Islet precursor cell (in vitro differentiated cells): ENCODE measurements at places on chromosomes 2 and 18.

GRCh38 chr2:195848119-195848899, 191.3 kb downstream of the SLC39A10 start:
- no peak for DNase-seq

GRCh38 chr2:1854729-1855547, 110.6 kb upstream of the PXDN start:
- DNase-seq: peak; percentile 86

- DNase-seq: peak; percentile 48
Observed at GRCh38 chr2:120225549-120226065, 2.4 kb upstream of the TMEM185B start.

GRCh38 chr2:237912271-237913192, 53.1 kb downstream of the RAMP1 start:
- peak; percentile 42 for DNase-seq

- DNase-seq: no peak
Observed at GRCh38 chr2:85250045-85250444, 77.7 kb downstream of the TGOLN2 start.

GRCh38 chr2:137228566-137228965, 463.2 kb downstream of the THSD7B start:
- no peak for DNase-seq

- peak; percentile 71 for DNase-seq
Observed at GRCh38 chr2:114661971-114662939, 219.8 kb downstream of the DPP10 start.

DNA sequence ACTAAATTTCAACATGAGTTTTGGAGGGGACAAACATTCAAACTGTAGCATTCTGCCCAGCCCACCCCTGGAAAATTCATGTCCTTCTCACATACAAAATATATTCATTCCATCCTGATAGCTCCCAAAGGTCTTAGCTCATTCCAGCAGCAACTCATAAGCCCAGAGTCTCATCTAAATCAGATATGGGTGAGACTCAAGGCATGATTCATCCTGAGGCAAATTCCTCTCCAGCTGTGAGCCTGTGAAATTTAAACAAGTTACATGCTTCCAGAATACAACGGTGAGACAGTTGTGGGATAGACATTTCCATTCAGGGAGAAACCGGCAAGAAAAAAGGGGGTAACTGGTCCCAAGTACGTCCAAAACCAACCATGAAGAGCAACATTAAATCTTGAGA, 43.5 kb upstream of the FAHD2A start:
- DNase-seq: peak; percentile 22

DNA sequence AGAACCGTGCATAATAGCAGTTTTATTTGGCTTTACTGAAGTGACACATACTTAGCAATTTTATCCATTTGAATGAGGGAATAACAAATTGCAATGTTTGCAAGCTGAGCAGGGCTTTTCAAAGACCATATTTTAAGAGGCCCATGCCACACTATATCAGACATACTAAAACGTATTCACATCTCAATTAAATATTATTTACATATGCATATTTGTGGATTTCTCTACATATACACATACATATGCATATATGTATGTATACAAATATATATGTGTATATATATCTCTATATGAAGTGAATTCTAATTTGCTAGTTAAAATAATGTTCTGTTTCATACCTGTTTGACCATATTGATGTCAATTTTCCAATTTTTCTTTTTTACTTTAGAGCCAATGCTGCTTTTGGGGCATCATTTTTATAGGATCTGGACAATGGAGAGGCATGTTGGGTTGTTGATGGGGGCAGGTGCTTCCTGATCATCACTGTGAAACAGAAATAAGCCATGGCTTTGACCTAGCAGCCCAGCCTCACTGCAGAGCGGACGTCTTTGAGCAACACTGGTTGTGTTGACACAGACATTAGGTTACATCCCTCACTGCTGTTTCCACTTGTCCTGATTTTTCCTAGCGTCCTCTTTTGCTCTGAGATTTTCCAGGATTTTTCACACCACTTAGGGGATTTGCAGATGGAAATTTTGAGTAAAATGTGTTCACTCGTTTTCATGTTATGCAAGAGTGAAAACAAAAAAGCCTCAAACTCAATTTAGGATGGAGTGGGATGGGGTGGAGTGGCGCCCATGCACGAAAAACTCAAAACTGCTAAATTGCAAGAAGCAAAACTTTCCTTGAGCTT, 56.9 kb downstream of the RDH14 start:
- no peak for DNase-seq

- no peak for DNase-seq
Observed at GRCh38 chr2:191571163-191571769, 106.7 kb upstream of the NABP1 start.

GRCh38 chr2:179528576-179529069, 264.0 kb upstream of the SESTD1 start:
- no peak for DNase-seq

GRCh38 chr2:36289731-36290130, 65.8 kb upstream of the CRIM1 start:
- DNase-seq: no peak

GRCh38 chr2:987789-988188, 37.1 kb downstream of the SNTG2 start:
- DNase-seq: no peak

DNA sequence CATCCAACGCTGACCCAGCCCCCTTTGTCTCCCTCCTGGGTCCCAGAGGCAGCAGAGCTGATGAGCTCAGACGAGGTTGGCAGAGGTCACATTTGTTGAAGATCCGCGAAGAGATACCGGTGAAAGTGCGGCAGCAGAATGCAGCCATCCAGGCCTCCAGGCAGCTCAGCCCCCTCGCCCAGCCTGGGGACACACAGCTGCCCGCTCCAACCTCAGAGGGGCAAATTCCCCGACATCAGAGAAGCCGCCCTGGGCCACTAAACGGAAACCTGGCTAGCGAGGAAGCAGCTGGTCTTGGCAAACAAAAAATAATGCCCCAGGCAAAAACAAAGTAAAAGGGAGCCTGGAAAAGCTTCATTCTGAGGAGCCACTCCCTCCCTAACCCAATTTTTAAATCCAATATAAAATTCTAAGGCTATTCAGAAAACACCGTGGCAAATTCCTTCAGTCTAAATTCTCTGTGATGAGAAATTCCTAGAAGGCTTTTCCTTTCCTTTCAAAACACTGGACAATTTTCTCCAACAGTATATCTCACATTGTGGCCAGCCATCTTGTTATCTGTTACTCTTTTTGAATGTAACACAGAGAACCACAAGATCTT, 262.4 kb downstream of the SS18 start:
- DNase-seq: peak; percentile 99

DNA sequence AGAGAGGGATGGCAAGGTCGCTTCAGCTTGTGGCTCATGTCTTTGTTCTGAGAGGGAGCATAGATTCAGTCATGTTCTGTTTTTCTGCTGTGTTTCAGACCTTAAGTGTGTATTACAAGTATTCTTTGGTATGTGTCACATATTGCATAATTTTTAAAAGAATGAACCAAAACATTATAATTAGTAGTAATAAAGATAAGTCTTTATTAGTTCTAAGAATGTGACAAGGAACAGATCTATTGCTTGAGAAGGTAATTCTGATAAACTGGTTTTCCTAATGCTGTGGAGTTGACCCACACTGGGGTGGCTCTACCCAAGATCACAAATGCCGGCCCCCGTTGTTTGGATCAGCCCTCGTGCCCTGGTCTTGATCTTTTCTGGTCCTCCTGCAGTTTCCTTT, 124.3 kb upstream of the FOSL2 start:
- no peak for DNase-seq

DNA sequence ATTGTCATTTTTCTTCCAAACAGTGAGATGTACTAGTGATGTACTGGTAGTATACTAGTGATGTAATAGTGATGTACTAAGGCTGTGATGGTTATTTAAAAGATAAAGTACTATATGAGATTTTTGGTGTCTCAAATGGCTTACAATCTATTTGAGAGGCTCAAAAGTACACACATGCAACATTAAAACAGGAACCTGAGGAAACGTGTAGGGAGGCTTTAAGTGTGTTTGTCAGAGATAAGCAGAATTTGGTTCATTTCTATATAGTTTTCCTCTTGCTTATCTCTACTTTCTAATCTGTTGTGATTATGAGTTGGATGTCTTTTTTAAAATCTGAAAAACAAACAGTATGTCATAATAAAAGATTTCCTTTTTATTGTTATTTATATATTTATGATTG, 100.9 kb upstream of the SERTAD2 start:
- no peak for DNase-seq

DNA sequence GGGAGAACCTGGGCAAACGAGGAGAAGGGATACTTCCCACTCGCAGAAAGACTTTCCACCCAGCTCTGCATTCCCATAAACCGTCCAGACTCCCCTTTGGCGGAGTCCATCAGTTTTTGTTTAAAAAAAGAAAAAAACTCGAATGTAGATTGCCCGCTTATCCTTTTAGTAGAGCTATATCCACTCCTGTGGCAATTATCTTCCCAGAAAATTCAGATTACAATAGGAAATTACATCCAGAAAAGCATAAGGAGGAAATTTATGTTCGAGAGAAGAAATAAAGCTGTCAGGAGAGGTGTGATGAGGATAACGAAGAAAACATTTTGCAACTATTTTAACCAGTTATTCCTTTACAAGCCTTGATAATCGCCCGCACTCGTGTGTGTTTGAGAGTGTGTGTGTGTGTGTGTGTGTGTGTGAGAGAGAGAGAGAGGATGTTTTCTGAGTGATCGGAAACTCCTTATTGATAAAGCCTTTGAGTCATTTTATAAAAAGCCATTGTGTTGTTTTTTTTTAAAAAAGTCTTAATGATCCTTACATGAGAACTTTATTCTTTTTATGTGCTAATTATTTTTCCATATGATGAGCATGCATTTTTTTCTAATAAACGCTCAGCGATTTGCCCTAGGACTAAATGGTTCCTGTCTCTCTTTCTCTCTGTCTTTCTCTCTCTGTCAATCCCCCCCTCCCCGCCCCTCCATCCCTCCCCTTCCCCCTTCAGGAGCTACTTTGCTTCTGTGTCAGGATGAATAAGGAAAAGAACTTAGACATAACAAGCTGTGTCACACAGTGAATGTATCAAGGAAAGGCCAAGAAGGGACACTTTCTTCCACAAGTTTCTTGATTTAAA, 1.1 kb upstream of the PPP3R1 start:
- DNase-seq: no peak

DNA sequence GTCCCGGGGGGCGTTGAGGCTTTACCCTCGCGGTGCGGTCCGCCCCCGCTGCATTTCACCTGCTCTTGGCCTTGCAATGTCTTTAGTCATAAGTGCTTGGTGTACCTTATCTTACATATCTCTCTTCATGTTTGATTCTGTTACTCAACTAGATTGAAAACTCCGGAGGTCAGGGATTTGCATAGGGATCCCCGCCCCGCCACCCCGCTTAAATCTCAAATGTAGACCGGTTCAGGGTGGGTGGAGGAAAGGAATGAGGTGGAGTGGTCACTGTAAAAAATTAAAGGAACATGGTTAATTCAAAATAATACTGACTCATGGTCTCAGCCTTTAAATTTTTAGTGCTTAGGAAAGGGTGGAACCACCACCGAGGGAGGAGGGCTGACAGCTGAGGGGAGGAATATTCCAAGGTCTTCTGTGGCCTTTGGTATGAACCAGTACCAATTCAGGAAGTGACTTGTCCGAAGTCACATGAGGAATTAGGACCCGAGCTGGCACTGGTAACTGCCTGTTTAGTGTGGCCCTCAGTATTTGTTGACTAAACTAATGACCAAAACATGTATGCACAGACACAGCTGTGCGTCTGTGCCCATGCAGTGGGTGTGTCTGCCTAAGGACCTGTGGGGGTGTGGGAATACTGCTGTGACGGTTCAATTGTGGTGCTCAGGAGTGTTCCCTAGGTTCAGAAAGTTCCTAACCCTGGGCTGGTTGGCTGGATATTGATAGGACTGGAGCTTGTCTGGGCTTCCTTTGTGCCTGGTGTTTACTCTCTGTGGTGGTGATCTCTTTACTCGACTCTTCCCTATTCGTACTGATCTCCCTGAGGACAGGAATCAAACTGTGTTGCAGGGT, 1.0 kb downstream of the PLEKHB2 start:
- DNase-seq: peak; percentile 77

GRCh38 chr2:190050001-190050400, 12.5 kb downstream of the MSTN start:
- no peak for DNase-seq

DNA sequence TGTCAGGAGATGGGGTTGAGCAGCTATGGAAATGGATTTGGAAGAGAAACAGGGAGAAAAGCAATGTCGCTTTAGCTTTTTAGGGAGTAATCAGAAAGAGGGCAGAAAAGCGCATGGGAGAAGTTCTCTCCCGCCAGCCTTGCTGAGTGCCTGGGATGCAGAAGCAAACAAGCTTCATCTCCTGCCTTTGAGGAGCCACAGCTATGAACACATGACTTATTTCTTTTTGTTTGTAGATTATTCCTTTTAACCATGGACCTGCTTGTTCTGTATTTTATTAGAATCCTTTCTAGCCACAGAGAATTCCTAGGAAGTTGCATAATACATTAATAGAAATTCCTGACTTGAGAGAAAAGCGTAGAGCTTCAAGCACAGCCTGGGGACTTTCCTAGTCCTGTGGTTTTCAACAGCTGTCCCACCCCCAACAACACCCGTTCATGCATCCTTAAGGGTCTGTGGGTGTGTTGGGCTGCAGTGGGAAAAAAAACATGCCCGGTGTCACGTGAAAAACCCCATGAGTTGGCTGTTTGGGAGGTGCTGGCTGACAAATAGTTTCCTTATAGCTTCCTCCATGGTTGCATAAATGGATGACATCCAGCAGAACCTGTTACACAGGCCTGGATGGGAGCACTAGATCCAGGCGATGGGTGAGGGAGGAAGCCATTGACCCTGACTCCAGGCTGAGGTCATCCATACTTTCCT, 14.9 kb downstream of the SLC9A4 start:
- DNase-seq: peak; percentile 86

GRCh38 chr2:216589791-216590190, 43.4 kb upstream of the IGFBP2 start:
- DNase-seq: no peak

- DNase-seq: peak; percentile 65
Observed at GRCh38 chr2:28624793-28625701, 126.6 kb upstream of the PPP1CB start.

DNA sequence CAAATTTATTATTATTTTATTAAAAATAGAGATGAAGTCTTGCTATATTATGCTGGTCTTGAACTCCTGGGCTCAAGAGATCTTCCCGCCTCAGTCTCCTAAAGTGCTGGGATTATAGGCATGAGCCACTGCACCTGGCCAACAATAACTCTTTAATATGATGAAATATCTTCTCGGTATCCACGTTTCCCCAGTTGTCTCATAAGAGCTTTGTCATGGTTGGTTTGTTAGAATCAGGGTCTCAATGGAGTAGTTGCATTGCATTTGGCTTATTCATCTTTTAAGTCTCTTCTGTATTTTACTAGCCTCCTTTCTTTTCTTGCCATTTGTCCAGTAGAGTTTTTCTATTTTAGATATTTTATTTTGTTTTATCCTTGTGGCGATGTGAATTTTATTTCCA, 32.7 kb upstream of the DLX2 start:
- DNase-seq: no peak

DNA sequence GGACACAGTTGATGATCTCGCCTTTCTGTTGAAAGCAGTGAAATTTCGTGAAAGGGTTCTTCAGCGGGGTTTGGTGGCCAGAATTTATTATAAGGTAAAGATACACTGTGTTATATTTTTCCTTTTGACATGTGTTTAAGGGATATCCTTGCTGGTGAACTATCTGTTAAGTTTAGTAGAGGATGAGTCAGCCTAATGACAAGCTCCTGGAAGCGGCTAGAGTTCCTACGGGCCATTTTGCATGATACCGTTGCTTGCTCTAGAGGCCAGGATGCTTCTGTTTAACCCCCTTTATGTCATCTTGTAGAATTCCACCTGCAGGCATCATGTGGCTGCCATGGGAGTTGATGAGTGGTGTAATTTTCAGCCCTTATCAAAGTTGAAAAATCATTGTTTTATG, 124.8 kb upstream of the BCL2L11 start:
- no peak for DNase-seq
